Progenitor cell of endocrine pancreas (in vitro differentiated cells): ENCODE measurements at places on chromosomes 3 and 15. TPM values are rescaled to one million over a fixed set of nuclear protein-coding genes. Genes with fewer than 3 reads are reported as not detected.

Gene BNC1
- total RNA-seq = 0.58 and 0.67 TPM in 2 replicates

Gene CAND2
- total RNA-seq = 7.9 and 11.0 TPM in 2 replicates

Gene PPP1R14D
- 0.81 and 1.5 TPM in 2 replicates for total RNA-seq

Gene IL5RA
- total RNA-seq = 0.11 TPM in 1 of 2 replicates, not detected in the other

Gene BBX
- 54.1 and 61.2 TPM in 2 replicates for total RNA-seq

Gene GJD2
- total RNA-seq = 0.27 and 0.38 TPM in 2 replicates

Gene TUSC7
- not detected in 2 replicates for total RNA-seq

Gene LYZL4
- total RNA-seq = not detected in 2 replicates

Gene PLCB2
- 2.5 and 2.8 TPM in 2 replicates for total RNA-seq

Gene LRRK1
- total RNA-seq = 0.86 and 1.6 TPM in 2 replicates

Gene GUCA1C
- not detected in 2 replicates for total RNA-seq

Gene SLC6A1
- not detected in 2 replicates for total RNA-seq

Gene SLC15A2
- total RNA-seq = 4.2 and 7.1 TPM in 2 replicates

Gene PAQR5
- total RNA-seq = 12.6 and 14.6 TPM in 2 replicates

Gene HGD
- total RNA-seq = 11.9 and 27.8 TPM in 2 replicates

Gene MYEF2
- 126 and 128 TPM in 2 replicates for total RNA-seq

Gene FAM3D
- total RNA-seq = not detected in 2 replicates

Gene SCN5A
- 1.7 and 4.2 TPM in 2 replicates for total RNA-seq

Gene MBD4
- 32.5 and 37.1 TPM in 2 replicates for total RNA-seq

Gene KNG1
- total RNA-seq = not detected in 2 replicates

Gene CADM2
- 4.4 and 5.8 TPM in 2 replicates for total RNA-seq

Gene SERPINI2
- total RNA-seq = 1.8 and 2.0 TPM in 2 replicates

Gene ZIC1
- 0.40 and 0.77 TPM in 2 replicates for total RNA-seq

Gene EPHB1
- total RNA-seq = 1.8 and 2.2 TPM in 2 replicates

Gene CHRM5
- total RNA-seq = not detected in 2 replicates

Gene HAPLN3
- 6.2 and 8.4 TPM in 2 replicates for total RNA-seq

Gene BCL6
- 21.3 and 22.8 TPM in 2 replicates for total RNA-seq

Gene NANOGP8
- 0.36 and 0.75 TPM in 2 replicates for total RNA-seq

Gene GOLGA6B
- not detected in 2 replicates for total RNA-seq

Gene TRA2B
- total RNA-seq = 205 and 230 TPM in 2 replicates

Gene SLC51B
- total RNA-seq = not detected in 2 replicates

Gene CPNE4
- total RNA-seq = 4.6 and 5.5 TPM in 2 replicates

Gene GLDN
- 0.12 and 0.18 TPM in 2 replicates for total RNA-seq

Gene CCDC39
- 0.22 and 0.29 TPM in 2 replicates for total RNA-seq

Gene SGO1
- 14.8 and 15.1 TPM in 2 replicates for total RNA-seq

Gene PARP14
- total RNA-seq = 20.0 and 21.4 TPM in 2 replicates

Gene GPD1L
- 13.0 and 13.8 TPM in 2 replicates for total RNA-seq

Gene PXYLP1
- total RNA-seq = 36.3 and 37.6 TPM in 2 replicates

Gene TTLL13
- 0.69 TPM in 1 of 2 replicates, not detected in the other for total RNA-seq

Gene PSTPIP1
- total RNA-seq = not detected in 2 replicates

Gene SERPINI1
- total RNA-seq = 10.7 and 11.7 TPM in 2 replicates

Gene SKOR1
- 0.60 and 0.75 TPM in 2 replicates for total RNA-seq

Gene GOLGA8T
- total RNA-seq = not detected in 2 replicates

Gene GP9
- total RNA-seq = not detected in 2 replicates

Gene NR1I2
- total RNA-seq = 0.62 and 1.0 TPM in 2 replicates

Gene EIF4A2
- 498 and 504 TPM in 2 replicates for total RNA-seq

Gene ZNF654
- 8.0 and 9.9 TPM in 2 replicates for total RNA-seq

Gene MAGEF1
- total RNA-seq = 60.1 and 62.7 TPM in 2 replicates

Gene FOXB1
- not detected in 2 replicates for total RNA-seq

Gene SPESP1
- not detected in 2 replicates for total RNA-seq

Gene CKMT1A
- 4.0 TPM in 2 replicates for total RNA-seq

Gene SNTN
- total RNA-seq = 0.26 TPM in 1 of 2 replicates, not detected in the other

Gene MESP2
- not detected in 2 replicates for total RNA-seq
